ENCODE measurements at places on chromosomes 2 and 18. TPM values are rescaled to one million over a fixed set of nuclear protein-coding genes. Genes with fewer than 3 reads are reported as not detected.

Gene CAPN14
- total RNA-seq = 0.13 TPM

GRCh38 chr2:169031202-169031601 is at the start of gene ABCB11:
TSS of gene ABCB11 (minus strand) at chr2:169031324. CDS start at chr2:169018125, 13,199 bp downstream.
- H3K27me3 ChIP-seq = no peaks in the 10 kb centered on the region
- H3K36me3 ChIP-seq = no peaks in the 10 kb centered on the region
- no peak within 1 kb of the TSS for H3K27ac ChIP-seq

DNA sequence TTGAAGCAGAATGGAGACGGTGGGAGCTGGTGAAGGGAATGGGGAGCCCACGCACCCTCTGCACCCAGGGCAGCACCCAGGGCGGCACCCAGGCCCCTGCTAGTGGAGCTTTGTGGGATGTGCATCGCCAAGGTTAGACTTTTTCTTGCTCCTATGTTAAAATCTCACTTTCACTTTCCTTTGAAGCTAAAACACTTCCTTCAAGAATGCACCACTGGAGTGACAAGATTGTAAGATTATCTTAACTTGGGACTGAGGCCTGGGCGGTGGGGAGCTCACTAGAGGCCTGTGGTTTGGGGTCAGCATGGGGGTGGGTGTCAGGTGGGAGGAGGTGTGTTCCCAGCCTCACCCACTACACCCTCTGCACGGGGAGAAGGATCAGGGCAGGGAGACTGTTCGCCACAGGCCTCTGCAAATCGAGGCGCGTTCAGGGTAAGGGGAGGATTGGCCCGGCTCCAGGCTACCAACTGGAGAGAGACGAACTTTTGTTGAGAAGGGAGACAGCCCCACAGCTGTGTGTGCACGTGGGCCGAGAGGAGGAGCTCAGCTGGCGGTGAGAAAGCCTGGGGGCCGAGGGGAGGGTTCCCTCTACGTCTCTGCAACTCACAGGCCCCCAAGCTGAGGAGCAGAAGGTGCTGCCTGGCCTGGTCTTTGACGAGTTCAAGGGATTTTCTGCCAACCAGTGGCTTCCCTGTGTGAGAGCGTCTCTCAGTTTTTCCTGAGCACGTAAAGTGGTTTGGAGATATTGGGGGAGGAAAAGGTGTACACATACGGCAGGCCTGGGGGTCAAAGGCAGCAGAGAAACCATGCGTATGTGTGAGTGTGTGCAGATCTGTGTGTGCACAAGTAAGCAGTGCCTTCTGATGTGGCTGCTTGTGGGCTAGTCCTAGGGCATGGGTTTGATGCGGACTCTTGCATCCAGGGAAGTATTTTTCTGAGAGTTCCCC is 147.7 kb downstream of the KLHL29 start:
- no peak overlapping the region for H3K4me3 ChIP-seq
- H3K27me3 ChIP-seq = no peaks in the 10 kb centered on the region
- peak; percentile 64 for DNase-seq
- no peaks in the 10 kb centered on the region for H3K36me3 ChIP-seq
- peak overlapping the region; percentile 69 for H3K27ac ChIP-seq

DNA sequence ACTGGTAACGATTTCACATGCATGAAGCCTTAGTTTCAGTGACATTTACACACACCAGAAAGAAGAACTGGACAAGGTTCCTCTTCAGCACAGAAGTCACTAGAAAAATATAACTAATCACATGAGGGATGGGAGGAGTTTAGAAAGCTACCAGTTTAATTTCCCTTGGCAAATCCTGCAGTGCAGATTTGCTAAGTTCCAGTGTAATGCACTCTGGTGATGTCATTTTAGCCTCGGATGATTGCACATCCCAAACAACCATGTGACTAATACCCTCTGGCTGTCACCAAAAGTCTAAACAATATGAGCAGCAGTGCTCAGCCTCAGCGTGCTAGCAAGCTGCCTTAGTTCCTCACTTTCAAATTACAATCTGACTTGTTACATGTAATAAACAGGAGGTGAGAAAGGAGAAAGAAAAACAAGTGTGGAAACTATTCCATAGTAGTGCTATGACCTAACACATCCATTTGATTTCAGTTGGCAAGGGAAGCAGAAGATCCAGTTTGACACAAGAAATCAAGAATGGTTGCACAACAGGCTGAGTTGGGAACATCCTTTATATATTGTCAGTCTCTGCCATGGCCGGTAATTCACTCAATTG is 35.3 kb upstream of the PPP1CB start:
- H3K27ac ChIP-seq = peak overlapping the region; percentile 63
- DNase-seq = peak; percentile 88
- H3K4me3 ChIP-seq = no peak overlapping the region
- H3K4me1 ChIP-seq = peaks cover 17% of the 10 kb centered on the region
- no peaks in the 10 kb centered on the region for H3K27me3 ChIP-seq
- no peaks in the 10 kb centered on the region for H3K36me3 ChIP-seq

DNA sequence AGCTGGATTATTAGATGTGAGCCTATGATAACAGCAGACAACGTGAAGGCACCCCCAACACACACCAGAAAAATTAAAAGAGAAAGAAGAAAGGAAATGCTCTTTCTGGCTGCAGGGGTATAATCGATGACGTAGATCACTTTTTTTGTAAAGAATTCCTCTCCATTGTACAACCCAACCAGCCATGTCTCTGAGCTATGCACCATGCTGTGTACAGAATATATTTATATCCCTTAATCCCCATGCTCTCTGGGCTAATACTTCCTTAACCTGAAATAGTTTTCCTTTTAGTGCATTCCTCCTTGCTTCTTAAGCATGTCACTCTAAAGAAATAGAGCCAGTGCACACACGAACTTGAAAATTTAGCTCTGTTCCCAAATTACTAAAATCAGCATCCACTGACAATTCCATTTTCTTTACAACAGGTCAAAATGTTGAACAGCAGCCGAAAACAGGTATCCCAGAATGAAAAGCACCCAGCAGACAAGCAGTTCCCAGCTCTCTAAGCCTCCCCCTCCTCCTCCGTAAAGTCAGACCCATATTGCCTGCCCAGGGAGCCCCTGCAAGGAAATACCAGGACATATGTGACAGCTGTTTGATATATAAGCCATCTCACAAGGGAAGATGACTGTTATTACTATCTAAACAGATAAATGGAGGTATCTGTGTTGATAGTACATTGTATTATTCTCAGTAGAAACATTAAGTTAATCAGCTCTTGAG is 247.4 kb upstream of the RAB6C start:
- H3K27ac ChIP-seq = peak overlapping the region; percentile 86
- H3K4me1 ChIP-seq = peaks cover 28% of the 10 kb centered on the region
- H3K4me3 ChIP-seq = peak overlapping the region; percentile 13

GRCh38 chr2:108898315-108899082 is 90.5 kb downstream of the EDAR start:
- no peaks in the 10 kb centered on the region for H3K4me1 ChIP-seq
- no peaks in the 10 kb centered on the region for H3K36me3 ChIP-seq
- no peak for DNase-seq
- H3K27me3 ChIP-seq = no peaks in the 10 kb centered on the region
- no peak overlapping the region for H3K27ac ChIP-seq
- H3K4me3 ChIP-seq = no peak overlapping the region

- no peak for DNase-seq
- peaks cover 6% of the 10 kb centered on the region for H3K27me3 ChIP-seq
- H3K36me3 ChIP-seq = no peaks in the 10 kb centered on the region
- no peak overlapping the region for H3K4me3 ChIP-seq
These were observed 13.3 kb upstream of the GALNT14 start for GRCh38 chr2:31151501-31151900.

GRCh38 chr2:178404368-178404767 is 46.6 kb downstream of the PRKRA start:
- H3K27me3 ChIP-seq = no peaks in the 10 kb centered on the region
- H3K27ac ChIP-seq = no peak overlapping the region
- H3K4me3 ChIP-seq = no peak overlapping the region
- no peaks in the 10 kb centered on the region for H3K36me3 ChIP-seq
- no peak for DNase-seq

Gene ELOA2
- total RNA-seq = not detected

- H3K4me3 ChIP-seq = no peak overlapping the region
- H3K36me3 ChIP-seq = no peaks in the 10 kb centered on the region
- no peak for DNase-seq
- peaks cover 14% of the 10 kb centered on the region for H3K4me1 ChIP-seq
- H3K27ac ChIP-seq = peak overlapping the region; percentile 54
- H3K27me3 ChIP-seq = no peaks in the 10 kb centered on the region
These were observed 16.7 kb downstream of the PDCD1 start for GRCh38 chr2:241842067-241842415.

Gene ZBTB7C
- total RNA-seq = 0.32 TPM

- peak; percentile 77 for DNase-seq
- H3K4me3 ChIP-seq = no peak overlapping the region
- H3K36me3 ChIP-seq = no peaks in the 10 kb centered on the region
- H3K4me1 ChIP-seq = peaks cover 5% of the 10 kb centered on the region
These were observed 323.9 kb downstream of the XIRP2 start for GRCh38 chr2:167212014-167212648.

Gene UGT1A9
- total RNA-seq = not detected

Gene PTH2R
- not detected for total RNA-seq

GRCh38 chr2:37683921-37684780 is 12.7 kb upstream of the CDC42EP3 start:
- no peak overlapping the region for H3K27ac ChIP-seq
- no peaks in the 10 kb centered on the region for H3K4me1 ChIP-seq
- H3K4me3 ChIP-seq = no peak overlapping the region
- H3K36me3 ChIP-seq = no peaks in the 10 kb centered on the region

DNA sequence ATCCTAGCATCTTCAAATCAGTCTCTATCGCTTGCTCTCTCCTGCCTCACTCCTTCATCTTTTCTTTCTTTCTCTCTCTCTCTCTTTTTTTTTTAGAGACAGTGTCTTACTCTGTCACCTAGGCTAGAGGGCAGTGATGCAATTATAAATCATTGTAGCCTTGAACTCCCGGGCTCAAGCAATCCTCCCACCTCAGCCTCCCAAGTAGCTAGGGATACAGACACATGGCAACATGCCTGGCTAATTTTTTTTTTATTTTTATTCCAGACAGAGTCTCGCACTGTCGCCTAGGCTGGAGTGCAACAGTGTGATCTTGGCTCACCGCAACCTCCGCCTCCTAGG is 10.6 kb upstream of the SLC66A3 start:
- H3K36me3 ChIP-seq = no peaks in the 10 kb centered on the region
- no peak overlapping the region for H3K27ac ChIP-seq
- no peak overlapping the region for H3K4me3 ChIP-seq
- H3K27me3 ChIP-seq = no peaks in the 10 kb centered on the region

Gene NAT8
- not detected for total RNA-seq

GRCh38 chr2:241334813-241335212 is 19.1 kb downstream of the SEPTIN2 start:
- H3K4me1 ChIP-seq = no peaks in the 10 kb centered on the region
- H3K36me3 ChIP-seq = peaks cover 54% of the 10 kb centered on the region
- no peaks in the 10 kb centered on the region for H3K27me3 ChIP-seq
- H3K27ac ChIP-seq = no peak overlapping the region

DNA sequence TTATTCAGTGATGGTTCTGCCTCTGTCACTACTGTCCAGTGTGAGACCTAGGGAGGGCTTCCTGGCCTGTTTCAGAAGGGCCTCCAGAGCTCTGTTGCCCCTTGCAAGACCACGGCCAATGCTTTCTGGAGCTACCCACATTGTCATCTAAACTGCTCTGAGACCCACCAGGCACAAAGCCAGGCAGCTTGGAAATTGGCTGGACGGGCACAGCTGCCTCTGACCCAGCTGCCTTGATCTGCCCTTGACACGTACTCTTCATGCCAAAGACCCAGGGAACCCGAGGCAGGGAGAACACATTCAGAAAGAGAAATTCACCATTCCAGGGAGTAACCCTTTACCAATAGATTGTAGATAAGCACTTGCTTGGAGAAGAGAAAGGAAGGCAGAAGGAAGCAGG is 183.7 kb upstream of the SIX2 start:
- H3K36me3 ChIP-seq = no peaks in the 10 kb centered on the region
- no peak for DNase-seq
- H3K4me1 ChIP-seq = no peaks in the 10 kb centered on the region

Measured in A673 (cell line).